HepG2 (cell line): ENCODE measurements at places on chromosomes 16 and 17.

DNA sequence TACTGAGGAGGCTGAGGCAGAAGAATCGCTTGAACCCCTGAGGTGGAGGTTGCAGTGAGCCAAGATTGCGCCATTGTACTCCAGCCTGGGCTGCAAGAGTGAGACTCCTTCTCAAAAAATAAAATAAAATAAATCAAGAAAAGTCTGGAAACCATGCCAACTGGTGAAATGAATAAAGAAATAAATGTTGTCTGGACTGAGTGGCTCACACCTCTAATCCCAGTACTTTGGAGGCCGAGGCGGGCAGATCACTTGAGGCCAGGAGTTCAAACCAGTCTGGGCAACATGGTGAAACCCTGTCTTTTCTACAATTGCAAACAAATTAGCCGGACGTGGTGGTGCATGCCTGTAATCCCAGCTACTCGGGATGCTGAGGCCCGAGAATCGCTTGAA, 744 bp upstream of the LRRC37A3 start:
- DNase-seq, result peak; percentile 46

DNA sequence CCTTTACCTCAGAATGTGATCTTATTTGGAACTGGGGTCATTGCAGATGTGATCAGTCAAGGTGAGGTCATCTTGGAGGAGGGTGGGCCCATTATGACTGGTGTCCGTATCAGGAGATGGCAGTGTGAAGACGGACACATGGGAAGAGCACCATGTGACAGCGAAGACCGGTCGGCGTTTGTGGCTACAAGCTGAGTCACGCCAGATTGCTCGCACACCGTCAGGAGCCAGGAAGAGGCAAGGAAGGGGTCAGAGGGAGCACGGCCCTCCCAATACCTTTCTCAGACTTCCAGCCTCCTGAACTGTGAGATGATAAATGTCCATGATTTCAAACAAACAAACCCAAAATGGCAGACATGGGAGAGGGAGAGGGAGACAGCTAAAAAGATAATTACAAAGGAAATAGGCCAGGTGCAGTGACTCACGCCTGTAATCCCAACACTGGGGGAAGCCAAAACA, 13.2 kb downstream of the STARD3 start:
- DNase-seq, result no peak

GRCh38 chr17:50225701-50226240, 24.3 kb upstream of the COL1A1 start:
- no peak for DNase-seq

DNA sequence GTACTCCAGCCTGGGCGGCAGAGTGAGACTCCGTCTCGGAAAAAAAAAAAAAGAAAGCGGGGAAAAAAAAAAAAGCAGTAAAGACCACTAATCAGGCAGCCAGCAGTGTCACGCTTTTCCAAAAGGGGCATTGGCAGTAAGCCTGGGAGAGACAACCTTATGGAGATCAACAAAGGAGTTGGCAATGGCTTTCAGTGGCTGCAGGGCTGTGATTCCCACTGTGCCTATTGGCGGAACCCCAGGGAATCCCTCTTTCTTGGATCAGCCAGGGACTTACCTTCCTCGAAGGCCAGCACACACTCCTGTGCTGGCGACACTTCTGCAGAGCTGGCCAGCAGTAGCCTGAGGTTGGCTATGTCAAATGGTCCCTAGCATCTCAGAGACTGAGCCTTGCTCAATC, 43.2 kb upstream of the ZFHX3 start:
- DNase-seq, result no peak

- peak; percentile 82 for DNase-seq
These were observed 89.3 kb upstream of the GSE1 start for GRCh38 chr16:85523602-85524364.

- DNase-seq, result peak; percentile 55
These were observed 31.7 kb downstream of the SOCS1 start for GRCh38 chr16:11224096-11224893.

GRCh38 chr16:89322321-89323119, 105.0 kb downstream of the ZNF778 start:
- DNase-seq, result peak; percentile 74

GRCh38 chr16:46817961-46818360, 13.0 kb downstream of the C16orf87 start:
- no peak for DNase-seq

- DNase-seq, result no peak
These were observed 17.2 kb downstream of the COIL start for GRCh38 chr17:56943505-56944125.

DNA sequence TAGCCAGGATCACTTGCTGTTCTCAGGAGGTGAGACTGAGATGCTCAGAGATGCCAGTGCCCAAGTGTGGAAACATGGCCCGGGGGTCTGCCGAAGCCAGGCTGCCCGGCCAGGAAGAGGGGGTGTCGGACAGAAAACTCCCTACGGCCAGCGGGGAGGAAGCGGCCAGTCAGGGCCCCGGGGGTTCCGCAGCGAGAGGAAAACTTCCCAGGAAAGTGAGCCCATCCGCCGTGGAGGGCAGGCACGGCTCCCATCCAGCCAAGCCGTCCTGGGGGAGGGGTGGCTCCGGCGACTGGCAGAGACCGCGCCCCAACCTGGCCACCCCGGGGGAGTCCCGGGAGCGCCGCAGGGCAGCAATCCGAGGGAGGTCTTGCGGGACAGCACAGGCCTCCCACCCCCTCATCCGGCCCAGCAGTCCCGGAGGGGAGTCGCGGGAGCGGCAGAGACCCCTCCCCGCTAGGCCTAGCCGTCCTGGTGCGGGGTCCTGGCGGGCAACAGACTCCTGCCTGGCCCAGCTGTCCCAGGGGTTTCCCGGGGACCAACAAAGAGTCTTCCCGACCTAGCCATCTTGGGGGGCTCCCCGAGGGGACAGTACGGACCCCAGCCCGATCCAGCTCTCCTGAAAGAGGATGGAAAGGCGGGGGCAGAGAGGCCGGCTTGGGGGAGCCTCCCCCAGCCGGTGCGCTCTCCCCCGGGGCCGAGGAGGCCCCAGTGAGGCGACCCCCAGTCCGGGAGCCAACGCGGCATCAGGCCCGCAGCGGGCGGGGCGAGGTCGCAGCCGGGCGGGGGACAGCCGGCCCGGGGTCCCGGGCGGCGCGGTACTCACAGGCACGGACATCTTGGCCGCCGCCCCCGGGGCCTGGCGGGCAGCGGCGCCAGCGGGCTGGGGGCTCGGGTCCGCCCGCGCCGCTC, 13.8 kb upstream of the BCAR1 start:
- DNase-seq, result no peak

- DNase-seq, result peak; percentile 57
These were observed at the start of gene SRCIN1 for GRCh38 chr17:38605841-38606645. TSS of gene SRCIN1 (minus strand) at chr17:38605952. CDS start at chr17:38605705, 247 bp downstream.

DNA sequence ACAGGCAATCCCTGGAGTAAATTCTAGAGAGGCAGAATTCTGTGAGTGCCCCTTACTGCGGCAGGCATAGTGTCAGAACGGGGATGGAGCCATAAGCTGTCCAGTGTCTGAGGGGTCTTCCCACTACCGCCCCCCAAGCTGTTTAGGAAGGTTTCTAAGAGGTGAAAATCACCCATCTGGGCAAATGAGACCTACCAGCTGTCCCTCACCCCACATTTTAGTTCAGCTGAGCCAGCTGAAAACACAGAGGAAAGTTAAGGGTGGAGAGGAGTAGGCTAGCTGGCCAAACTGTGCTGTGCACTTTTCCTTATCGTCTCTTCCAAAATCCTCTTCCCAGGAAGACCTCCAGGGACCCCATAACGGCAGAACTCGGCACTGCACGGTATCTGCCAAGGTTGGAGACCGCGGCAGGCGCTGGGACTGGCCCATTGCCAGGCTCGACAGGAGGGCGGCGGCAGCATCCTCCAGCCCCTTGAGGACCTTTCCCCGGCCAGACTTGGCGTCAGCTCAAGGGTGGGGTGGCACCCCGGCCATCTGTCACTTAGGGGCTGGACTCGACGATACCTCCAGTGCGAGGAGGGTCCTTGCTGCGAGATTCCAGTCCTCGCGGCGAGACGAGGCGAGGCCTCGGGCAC, 955 bp downstream of the ACLY start:
- no peak for DNase-seq

- DNase-seq, result no peak
These were observed 29.6 kb downstream of the TNRC6A start for GRCh38 chr16:24759006-24759405.

DNA sequence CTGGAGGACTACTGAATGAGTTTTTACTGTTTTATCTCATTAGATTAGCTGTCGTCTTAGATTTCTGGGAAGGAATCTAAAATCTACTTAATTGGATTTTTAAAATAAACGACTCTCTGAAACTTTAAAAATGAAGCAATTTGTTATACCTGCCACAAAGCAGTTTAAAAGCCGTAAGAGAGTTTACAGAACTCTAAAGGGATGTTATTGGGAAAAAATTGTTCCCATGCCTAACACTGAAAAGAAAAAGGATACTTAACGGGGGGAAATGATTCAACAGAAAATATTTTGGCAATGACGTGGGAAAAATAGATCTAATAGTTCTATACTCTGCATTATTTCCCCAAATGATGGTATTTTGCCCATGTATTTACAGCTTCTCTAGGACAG, 27.0 kb downstream of the ARHGAP17 start:
- DNase-seq, result no peak

GRCh38 chr17:82781894-82782274, 30.0 kb downstream of the TBCD start:
- DNase-seq, result peak; percentile 50

DNA sequence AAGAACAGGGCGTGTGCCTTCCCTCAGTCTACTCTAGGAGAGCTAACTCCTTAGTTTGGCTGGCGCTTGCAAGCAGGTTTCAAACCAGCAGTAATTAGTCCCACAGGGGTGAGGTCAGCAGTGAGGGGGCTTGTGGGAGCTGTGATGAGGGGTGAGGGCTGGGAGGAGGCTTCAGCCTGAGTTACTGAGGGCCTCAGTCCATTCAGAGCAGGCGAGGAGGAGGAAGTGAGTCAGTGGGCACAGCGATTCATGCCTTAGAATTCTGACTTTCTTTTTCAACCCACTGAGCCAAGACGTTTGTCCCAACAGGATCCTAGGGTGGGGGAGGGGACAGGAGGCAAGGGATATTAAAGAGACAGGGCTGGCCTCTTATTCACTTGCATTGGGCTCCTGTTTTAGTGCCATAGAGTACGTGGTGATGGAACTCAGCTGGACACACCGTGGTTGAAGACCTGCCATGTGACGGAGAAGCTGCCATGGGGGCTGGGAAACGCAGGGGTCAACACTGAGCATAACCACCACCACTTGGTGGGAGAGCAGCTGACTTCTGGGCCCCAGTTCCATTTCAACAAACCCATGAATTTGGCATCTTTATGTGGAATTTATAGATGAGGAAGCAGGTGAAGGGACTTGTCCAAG, 8.3 kb upstream of the ITGA3 start:
- DNase-seq, result no peak

DNA sequence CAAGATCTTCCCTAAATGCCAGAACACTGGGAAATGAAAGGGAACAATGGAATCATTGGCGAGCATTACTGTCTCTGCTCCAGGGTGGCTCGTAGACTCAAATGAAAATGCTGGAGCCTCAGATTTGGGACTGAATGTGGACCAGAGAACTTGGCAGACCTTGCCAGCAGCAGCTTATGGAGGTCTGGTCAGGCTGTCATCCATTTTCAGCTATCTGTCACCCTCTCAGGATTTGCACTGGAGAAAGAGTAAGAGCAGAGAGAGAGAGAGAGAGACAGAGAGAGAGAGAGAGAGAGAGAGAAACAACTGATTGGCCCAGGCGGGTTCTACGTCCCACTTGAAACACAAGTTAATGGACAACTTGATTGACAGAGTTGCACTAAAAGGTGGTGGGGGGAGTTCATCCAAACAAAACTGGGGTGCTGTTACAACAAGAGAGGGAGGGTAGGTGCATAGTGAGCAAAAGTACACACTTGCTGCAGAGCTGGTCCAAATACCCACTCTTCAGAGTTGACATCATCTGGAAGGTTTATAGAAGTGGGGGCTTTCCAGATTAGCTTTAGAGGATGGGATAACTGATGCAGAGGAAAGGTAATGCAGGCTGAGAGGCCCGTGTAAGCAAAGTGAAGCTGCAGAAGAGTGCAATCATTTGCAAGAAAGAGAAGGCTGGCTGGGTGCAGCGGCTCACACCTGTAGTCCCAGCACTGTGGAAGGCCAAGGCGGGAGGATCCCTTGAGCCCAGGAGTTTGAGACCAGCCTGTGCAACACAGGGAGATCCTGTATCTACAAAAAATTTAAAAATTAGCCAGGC, 16.5 kb upstream of the NSMCE1 start:
- peak; percentile 43 for DNase-seq

- DNase-seq, result no peak
These were observed 35.8 kb downstream of the HSD17B2 start for GRCh38 chr16:82070656-82071369.

GRCh38 chr17:74380086-74380958, 13.0 kb downstream of the GPR142 start:
- DNase-seq, result no peak

DNA sequence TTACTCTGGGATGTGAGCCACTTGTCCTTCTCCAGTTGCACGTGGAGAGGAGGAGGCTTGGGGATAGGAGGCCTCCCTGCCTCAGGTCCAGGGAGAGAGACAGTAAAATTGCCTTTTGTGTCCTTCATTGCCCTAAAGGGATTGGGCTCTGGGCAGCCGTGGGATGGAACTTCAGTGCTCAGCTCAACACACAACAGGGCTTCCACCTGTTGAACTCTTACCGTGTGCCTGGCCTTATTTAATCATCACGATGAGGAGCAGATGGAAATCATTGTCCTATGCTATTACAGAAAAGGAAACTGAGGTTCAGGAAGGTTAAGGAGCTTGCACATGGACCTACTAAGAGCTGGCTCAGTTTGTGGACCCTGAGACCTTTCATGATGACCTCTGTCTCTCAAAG, 92.4 kb upstream of the CDC42EP4 start:
- DNase-seq, result no peak

GRCh38 chr17:71793518-71793917, 327.3 kb upstream of the SOX9 start:
- DNase-seq, result no peak

DNA sequence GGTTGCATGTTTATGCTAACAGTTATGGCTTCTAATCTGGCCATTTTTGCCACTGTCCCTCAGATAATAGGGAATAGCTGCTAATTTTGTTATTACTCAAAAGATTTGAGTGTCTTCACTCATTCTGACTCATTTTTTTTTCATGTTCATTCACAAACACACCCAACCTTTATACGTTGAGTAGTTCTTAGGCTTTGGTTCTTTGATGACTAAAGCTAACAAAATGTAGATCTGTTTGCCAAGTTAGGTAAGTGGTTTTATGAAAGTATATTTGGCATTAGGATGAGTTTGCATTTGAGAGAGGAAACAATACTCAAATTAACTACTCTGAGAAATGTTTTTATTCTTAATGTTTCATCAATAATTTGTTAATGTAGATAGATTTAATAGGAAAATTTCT, 3.6 kb downstream of the MAP2K4 start:
- DNase-seq, result peak; percentile 77

- no peak for DNase-seq
These were observed 53.3 kb upstream of the DLX4 start for GRCh38 chr17:49915670-49916069.
